Stimulated activated CD4-positive, alpha-beta T cell treated with anti-CD3 and anti-CD28 coated beads, TNF-alpha, amount 100 ng/mL, for 4 hours (primary cell): ENCODE measurements at places on chromosomes 1 and 21.
A peak's percentile ranks its signal among the peaks of the same experiment; 100 is the strongest.

GRCh38 chr1:224710196-224710595 is 94.1 kb downstream of the CNIH3 start:
- DNase-seq, result no peak

DNA sequence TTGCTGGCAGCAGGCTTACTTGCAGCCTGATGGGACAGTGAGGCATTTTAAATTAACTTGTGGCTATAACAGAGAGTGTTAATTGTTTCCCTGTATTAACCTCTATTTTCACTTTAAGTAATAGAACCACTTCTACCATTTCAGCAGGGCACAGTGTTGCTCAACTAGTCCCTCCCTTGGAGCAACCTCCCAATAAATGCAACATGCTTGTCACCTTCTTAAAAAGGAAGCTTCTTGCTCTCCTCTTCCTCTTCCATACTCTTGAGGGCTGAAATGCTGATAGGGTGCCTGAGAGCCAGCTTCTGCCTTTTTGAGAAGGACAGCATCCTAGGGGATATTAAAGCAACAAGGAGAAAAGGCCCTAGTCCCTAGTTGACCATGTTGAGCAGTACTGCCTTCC is 52.1 kb downstream of the C4BPA start:
- no peak for DNase-seq

- DNase-seq, result no peak
Observed at GRCh38 chr1:95660736-95661135, 426.7 kb downstream of the RWDD3 start.

DNA sequence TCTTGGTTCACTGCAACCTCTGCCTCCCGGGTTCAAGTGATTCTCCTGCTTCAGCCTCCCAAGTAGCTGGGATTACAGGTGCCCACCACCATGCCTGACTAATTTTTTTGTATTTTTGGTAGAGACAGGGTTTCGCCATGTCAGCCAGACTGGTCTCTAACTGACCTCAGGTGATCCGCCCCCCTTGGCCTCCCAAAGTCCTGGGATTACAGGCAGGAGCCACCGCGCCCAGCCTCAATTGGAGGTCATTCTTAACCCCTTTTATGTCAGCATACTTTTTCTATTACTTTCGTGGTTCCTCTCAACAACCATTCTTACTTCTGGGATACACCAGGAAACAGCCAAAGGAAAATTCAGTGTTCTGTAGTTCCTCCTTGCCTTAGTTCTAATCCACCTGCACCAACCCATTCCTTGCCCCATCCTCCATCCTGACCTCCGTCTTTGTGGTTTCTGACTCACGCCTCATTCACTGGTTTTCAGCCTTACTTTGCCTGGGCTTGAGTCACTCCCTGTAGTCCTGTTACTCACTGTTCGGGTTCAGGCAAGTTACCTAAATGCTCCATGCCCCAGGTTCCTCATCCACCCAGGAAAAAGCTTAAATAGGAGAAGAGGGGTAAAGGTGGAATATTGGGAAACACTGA is 12.9 kb upstream of the BCL10 start:
- no peak for DNase-seq

DNA sequence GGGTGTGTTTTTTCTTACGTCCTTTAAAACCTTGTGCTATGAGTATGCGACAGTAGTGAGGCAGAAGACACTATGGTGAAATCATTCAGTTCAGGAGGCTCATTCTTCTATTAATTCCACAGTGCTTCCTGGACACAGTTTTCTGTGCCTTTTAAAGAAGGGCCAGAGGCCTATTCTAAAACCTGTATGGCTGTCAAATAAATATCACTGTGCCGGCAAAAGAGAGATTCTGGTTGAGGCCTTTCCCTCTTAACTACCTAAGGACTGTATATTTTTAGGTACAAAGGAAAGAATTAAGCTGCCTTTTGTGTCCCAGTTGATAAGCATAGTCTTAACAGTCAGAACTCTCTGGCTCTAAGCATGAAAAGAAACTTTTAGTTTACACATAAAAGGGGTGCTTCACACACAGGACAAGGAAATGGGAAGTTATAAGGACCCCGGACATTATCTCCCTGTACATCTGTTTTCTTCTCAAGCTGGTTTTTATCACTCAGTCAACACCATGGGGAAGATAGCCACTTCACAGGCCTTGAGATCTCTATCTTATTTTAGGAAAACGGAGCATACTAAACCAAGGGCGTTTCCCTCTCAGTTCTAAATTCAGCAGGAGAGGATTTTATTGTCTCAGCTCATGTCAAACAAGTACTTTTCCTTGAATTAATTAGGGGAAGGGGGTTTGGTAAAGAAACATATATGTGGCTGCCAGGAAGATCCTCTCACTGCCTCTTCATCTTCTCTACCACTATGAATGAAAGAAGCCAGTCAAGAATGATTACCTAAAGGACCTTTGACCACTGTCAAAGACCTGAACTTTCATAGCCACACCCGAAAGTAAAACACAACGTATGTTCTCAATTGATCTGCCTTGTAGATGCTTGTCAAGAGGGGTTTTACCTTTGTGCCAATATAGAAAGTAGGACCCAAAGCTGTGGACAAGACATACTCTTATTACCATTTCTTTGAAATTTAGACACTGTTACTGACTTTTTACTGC is 71.4 kb upstream of the HSPA13 start:
- DNase-seq, result no peak

GRCh38 chr1:86754265-86754974 is 50.0 kb downstream of the SH3GLB1 start:
- no peak for DNase-seq

DNA sequence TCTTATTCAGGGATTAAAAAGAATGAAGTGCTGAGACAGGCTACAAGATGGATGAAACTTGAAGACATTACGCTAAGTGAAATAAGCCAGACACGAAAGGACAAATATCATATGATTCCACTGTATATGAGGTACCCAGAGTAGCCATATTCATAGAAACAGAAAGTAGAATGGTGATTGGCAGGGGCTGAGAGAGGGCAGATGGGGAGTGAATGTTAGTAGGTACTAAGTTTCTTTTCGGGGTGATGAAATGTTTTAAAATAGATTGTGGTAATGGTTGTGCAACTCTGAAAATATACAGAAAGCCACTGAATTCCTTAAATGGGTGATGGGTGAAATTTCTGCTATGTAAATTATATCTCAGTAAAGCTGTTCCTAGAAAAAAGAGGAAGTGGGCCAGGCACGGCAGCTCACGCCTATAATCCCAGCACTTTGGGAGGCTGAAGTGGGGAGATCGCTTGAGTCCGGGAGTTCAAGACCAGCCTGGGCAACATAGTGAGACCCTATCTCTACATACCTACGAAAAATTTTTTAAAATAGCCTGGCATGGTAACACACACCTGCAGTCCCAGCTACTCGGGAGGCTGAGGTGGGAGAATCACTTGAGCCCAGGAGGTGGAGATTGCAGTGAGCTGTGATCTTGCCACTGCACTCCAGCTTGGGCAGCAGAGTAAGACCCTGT is 15.9 kb downstream of the SLC27A3 start:
- no peak for DNase-seq

GRCh38 chr21:37878946-37879660 is 37.2 kb downstream of the KCNJ6 start:
- DNase-seq, result no peak

DNA sequence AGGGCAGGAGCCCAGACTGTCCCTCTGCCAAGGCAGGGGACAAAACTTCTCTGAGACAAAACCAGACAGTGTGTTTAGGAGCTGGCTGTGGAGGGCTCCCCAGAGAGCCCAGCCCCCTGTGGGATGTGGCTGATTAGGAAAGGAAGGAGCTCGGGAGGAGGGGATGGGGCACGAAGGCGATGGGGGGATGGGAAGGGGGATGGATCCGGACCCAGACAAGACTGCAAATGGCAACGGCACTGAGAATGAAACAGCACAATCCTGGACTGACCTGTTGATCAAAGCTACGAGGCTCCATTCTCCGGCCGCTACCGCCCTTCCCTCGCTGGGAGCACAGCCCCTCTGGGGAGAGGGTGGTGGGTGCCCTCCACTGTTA is 33.1 kb downstream of the FOXO6 start:
- no peak for DNase-seq

GRCh38 chr1:68185743-68186142 is 46.6 kb downstream of the WLS start:
- no peak for DNase-seq

DNA sequence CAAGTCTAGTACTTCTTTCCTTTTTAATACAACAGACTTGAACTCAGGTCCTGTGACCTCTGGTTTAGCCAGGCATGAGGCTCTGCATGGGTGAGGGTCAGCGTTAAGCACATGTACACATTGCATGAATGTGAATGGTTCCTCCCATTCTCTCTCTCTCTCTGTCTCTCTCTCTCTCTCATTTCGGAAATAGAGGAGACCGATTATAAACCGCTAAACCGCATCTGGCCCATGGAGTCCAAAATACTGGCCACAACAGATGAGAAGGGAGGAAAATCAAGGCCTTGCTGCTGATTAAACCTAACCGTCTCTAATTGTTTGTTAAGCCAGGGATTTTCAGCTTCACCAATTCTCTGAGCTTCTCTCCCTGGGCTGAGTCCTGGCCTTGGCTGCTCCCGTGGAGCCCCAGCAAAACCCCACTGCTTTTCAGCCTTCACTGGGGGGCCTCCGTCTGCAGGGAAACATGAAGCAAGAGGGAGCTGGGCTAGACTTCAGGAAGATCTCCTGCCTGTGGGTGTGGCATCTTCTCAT is 6.6 kb downstream of the RSPO1 start:
- no peak for DNase-seq

DNA sequence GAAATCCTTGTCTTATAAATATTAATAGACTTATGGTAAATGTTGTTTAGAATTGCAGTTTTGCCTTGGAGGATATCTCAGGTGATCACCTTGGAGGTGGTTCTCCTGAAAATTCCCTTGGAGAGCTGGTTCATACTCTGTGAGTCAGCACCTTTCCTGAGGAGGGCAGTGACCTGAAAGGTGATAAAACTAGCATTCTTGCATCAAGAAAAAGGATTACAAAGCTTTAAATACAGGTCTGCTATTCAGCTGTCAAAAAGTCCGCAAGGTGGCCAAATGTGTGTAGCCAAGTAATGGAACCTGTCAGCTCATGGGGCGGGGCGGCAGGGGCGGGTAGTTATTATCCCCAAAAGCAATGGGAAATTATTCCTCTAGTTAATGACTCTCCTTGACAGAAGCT is 52.8 kb upstream of the EDARADD start:
- no peak for DNase-seq

DNA sequence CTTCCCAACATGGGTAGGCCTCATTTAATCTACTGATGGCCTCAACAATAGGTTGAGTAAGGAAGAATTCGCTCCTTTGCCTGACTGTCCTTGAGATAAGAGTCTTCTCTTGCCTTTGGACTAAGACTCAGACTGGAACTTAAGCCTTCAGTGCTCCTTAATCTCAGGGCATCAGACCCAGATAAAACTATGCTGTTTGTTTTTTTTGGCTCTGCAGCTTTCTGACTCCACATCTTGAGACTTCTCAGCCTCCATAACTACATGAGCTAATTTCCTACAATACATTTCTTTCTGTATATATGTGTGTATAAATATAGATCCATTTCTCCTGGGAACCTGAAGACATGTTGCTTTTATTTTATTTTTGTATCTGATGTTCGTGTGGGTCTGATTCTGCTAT is 1470.7 kb upstream of the PRMT6 start:
- DNase-seq, result no peak

GRCh38 chr21:17660452-17660851 is 47.8 kb upstream of the BTG3 start:
- DNase-seq, result no peak

- DNase-seq, result no peak
Observed at GRCh38 chr1:22143065-22144033, at the start of gene WNT4. Gene WNT4 (minus strand): TSS chr1:22143097. CDS start chr1:22142922, 175 bp downstream.

GRCh38 chr1:248825909-248826760 is at the start of gene SH3BP5L:
Gene SH3BP5L (minus strand): TSS chr1:248825915. CDS start chr1:248824935, 980 bp downstream.
- peak; percentile 82 for DNase-seq

DNA sequence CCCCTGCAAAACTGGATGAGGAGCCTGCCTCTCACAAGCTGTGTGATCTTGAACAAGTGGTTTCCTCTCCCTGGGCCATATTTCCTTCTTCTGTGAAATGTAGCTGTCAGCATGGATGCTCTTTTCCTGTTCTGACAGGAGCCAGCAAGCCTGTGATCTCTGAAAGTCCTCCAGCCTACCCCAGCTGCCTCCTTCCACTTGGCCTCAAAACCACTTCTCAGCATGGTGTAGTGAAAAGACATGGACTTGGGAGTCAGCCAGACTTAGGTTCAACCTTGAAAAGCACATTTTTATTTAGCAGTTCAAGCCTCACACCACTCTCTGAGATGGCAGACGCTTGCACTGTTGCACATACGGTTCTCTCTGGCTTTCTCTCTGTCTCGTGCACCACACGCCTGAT is 292.9 kb upstream of the DUSP10 start:
- no peak for DNase-seq

DNA sequence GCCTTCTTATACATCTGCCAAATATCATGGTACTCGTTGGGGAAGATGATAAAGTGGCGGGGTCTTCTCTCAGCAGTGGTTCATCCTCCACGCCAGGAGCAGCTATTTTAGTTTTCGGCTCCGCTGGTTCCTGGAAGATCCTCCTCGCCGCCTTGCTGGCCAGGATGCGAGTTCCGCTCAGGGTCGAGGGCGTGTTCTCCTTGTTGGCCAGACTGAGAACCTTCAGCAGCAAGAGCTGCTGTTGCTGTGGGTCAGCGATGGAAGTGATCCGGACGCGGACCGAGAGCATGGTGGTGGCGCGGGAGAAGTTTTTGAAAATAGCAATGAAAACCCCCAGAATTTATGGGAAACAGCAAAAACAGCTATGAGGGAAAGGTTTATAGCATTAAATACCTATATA is 11.4 kb upstream of the CFAP126 start:
- DNase-seq, result no peak

DNA sequence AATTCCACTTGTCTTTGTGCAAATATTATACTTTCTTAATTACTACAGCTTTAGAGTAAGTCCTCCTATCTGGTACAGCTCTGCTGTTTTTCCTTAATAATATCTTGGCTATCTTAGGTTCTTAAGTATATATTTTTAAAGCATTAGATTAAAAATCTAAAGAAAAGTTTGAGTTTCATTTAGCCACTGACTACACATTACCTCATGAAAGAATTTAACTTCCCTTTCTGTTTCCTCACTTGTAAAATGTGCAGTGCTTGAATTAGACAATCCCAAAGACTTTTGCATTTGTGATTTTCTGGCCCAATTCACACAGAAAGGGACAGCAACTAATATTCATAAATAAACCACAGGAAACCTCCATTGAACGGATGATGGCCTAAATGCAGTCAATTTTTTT is 126.4 kb upstream of the SAMSN1 start:
- DNase-seq, result no peak

GRCh38 chr1:22117851-22118250 is 25.0 kb downstream of the WNT4 start:
- DNase-seq, result no peak

GRCh38 chr1:107946794-107947193 is 18.2 kb downstream of the VAV3 start:
- DNase-seq, result no peak

DNA sequence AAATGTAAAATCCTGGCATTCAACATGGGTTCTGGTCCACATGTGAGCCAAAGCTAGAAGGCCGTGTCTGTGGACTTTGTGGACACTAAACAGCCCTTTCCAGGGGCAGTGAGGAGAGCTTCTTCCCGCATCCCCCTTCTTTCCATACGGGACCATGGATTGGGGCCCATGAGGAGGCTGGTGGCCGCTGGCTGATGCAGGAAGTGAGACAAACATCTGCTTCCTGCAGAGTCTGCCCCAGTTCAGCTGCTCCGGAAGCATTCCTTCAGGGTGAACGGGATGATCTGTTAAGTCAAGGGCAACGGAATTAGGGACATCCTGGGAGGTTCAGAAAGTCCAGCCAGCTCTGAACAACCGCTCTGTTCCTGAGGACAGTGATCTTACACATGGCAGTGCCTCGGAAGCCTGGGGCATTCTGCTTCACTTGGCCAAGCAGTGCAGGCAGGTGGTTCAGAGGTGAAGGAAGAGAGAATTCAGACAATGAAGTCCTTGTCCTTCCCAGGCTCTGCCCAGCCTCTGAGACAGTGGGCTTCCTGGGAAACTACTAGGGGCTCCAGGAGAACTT is 1.5 kb downstream of the CA6 start:
- DNase-seq, result no peak
